Activated B cell treated with CpG ODN at 0.5 μM for 24 hours (primary cell): ENCODE measurements at places on chromosomes 1 and 21. TPM values are rescaled to one million over a fixed set of nuclear protein-coding genes. Genes with fewer than 3 reads are reported as not detected.

DNA sequence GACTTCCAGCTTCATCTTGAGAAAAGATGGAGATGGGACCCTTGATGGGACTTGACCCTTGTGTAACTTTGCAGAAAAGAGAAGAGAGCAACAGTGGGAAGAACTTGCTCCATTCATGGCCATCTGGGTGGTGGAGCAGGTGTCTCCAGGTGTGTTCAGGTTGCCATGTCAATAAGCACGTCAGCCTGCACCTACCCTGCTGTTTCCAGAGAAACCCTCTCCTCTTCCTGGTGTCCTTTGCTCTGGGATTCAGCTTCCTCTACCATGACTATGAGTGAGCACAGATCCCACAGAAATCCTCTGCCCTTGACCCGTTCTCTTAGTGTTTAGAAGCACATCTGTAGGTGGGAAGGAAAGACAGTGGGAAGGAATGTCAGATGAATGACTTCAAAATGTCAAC lies 21.8 kb upstream of the OTUD3 start:
- no peak for DNase-seq

DNA sequence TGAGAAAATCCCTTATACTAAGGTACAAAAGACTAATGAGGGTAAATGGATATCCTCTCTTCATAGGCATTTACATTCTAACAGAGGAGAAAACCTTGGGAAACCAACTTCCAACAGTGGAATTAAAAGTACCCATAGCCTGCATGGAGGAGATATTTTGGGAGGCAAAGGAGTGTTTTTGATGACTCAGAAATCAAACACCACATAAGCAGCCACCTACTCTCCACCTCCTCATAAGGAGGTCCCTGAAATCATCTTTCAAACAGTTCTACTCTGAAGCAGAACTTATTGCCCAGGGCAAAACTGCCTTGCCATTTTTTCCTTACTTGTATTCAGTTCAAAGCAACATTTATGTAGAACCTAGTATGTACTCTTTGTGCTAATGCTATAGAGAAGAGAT lies 211.3 kb downstream of the KCNH1 start:
- no peak for DNase-seq

DNA sequence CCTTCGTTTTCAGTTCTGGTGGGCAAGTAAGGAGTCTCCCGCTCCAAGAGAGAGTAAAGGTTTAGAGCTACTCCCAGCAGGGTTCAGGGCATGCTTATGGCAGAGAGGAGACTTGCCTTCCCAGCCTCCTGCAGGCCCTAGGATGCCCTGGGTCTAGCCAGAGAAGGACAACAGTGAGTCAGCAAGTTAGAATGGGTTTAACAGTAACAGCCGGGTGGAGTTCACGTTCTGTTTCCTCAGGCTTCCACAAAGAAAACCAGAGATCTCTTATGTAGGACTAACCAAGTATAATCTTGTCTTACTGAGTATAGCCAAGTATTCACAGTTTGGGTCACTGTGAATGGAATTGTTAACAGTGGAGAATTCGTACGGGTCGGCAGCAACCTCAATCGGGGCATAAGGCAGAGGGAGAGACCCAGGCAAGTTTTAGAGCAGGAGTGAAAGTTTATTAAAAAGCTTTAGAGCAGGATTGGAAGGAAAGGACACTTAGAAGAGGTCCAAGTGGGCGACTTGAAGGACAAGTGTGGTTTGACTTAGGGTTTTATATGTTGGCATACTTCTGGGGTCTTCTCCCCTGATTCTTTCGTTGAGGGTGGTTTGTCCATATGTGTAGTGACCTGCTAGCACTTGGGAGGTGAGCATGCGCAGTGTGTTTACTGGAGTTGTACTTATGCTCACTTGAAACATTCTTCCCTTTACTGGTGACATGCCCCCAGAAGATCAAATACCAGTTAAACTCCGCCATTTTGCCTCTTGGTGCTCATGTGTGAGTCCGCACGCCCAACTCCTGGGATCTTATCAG lies 4.5 kb downstream of the OVAAL start:
- DNase-seq = no peak

- no peak for DNase-seq
Measured at GRCh38 chr1:162040657-162041056, 17.0 kb upstream of the OLFML2B start.

GRCh38 chr1:153422450-153423068 lies 6.2 kb downstream of the S100A7A start:
- peak; percentile 31 for DNase-seq

- peak; percentile 39 for DNase-seq
Measured at GRCh38 chr1:180229483-180230415, at the start of gene LHX4. LHX4 (plus strand) TSS chr1:180230264; CDS start chr1:180230530, 266 bp downstream.

GRCh38 chr21:38436341-38436740 lies 61.9 kb downstream of the ERG start:
- no peak for DNase-seq

GRCh38 chr1:190453550-190453949 lies 24.1 kb downstream of the BRINP3 start:
- no peak for DNase-seq

GRCh38 chr1:51877434-51878307 lies 856 bp downstream of the NRDC start:
- no peak for DNase-seq

GRCh38 chr1:29970747-29971325 lies 734.5 kb downstream of the PTPRU start:
- DNase-seq = no peak

DNA sequence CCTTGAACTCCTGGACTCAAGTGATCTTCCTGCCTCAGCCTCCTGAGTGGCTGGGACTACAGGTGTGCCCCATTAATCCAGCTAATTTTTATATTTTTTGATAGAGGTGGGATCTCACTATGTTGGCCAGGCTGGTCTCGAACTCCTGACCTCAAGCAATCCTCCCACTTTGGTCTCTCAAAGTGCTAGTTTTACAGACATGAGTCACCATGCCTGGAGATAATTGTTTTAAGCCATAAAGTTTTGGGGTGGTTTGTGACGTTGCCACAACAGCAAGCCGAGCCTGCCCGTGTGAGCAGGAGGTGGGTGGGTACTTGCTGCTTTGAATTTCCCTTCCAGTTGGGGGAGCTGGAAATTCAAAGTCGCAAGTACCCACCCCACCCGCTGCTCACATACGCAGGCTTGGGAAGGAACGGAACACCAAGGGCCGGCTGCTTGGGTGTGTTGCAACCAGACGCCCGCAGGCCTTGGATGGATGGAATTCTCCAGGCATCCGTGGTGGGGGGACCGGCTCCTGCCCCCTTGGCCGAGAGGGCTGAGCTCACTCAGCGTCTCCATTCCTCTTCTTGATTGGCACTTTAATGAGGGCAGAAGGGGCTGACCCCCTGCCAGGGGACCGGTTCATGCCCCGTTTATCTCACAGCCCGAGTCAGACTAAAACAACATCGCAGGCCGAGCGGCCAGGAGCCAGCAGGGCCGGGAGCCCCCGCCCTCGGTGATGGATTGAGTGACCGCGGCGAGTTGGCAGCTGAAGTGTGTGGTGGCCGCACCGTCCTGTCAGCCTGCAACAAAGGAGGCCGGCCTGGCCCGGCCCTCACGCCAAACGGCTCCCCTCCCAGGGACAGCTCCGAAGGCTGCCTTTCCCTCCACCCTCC lies 78.1 kb downstream of the DHRS3 start:
- no peak for DNase-seq

DNA sequence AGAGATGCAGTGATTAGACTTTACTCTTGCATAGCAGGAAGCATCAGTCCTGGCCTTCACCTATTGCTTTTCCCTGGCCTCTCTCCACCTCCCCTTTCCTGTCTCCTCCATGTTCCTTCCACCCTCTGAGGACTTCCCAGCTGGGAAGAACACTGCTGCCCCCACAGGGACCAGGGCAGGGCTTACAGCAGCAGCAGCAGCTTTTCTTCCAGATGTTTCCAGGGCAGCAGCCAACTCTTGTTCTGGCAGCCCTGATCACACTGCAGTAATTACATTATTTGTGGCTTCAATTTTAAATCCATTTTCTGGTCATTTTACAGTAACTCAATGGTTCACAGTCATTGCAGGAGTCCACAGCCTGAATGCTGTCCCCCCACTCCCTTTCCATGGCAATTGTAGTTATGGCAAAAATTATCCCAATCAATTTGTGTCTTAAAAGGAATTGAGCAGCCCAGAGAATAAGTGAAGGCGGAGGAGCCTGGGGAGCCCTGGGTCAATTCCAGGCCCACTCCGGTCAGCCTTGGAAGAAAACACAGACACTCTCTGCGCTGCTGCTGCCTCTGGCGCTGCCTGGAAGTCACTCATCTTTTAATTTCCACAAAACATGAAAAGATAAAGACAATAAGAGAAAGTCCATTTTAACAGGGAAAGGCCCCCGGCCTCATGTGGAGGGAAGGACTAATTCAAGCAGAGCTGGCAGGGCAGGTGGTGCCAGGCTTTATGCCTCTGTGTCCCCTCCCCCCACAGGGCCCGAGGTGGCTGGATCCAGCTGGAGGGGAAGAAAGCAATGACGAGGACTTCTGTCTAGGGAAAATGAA lies 148.6 kb downstream of the GRIK3 start:
- no peak for DNase-seq

DNA sequence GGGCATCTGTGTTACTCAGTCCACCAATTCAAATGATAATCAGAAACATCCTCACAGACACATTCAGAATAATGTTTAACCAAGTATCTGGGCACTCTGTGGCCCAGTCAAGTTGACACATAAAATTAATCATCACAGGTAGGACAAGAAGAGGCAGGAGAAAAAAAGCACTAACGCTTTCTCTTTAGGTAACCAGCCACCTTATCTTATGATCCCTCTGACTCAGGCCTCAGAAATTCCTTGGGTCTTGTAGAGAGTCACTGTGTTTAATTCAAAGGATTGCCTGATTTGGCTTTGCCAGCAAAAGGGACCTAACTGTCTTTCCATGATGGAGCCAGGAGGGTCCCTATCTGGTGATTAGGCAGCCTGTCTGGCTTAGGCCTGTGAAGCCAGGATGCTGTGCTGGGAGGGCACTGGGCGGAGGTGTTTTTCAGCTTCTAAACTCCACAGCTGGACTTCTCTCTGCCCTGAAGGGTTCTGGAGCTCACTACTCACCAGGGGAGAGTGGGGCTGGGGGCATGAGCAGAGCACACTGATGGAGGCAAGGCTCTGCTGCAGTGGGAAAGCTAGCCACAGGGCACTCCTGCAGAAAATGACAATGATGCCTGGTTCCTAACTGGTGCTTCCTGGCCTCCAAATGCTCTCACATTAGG lies 36.4 kb upstream of the STUM start:
- DNase-seq = no peak

- no peak for DNase-seq
Measured at GRCh38 chr1:33872683-33873082, 8.8 kb downstream of the HMGB4 start.

- DNase-seq = peak; percentile 58
Measured at GRCh38 chr1:248807067-248807737, 18.5 kb downstream of the SH3BP5L start.

- no peak for DNase-seq
Measured at GRCh38 chr21:32475162-32475812, 62.8 kb downstream of the EVA1C start.

DNA sequence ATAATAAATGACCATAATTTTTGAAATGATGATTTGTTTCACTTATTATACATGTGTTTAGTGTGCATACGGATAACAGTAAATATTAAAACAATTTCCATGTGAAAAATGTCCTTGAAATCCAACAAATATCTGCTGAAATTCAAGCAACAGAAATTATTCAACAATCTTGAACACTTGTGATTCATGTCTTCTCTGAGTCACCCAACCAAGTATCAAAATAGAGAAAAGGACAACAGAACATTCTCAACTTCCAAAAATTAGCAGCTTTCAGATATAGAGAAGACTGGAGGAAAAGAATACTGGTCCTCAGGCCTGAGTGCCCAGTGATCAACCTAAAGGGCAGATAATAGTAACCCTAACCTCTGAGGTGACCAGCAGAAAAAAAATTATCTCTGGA lies 90.8 kb downstream of the VAV3 start:
- DNase-seq = no peak

GRCh38 chr1:36765785-36766300 lies 268.5 kb downstream of the GRIK3 start:
- no peak for DNase-seq

DNA sequence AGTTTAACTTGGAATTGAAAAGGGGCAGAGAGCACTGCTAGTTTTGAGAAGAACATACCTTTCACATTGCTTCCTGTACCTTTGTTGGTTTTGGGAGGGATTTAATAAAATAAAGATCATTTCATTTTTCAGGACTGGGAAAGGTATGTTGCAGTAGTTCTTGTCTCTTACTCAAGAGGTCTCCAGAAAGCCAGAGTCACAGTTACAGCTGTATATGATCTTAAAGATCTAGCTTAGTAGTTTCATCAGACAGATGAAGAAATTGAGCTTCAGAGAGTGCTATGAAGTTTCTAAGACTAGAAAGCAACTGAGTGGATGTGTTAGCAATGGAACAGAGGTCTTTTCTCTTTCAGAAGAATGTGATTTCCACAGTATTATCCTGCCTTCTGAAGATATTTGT lies 1.0 kb downstream of the OR10K2 start:
- DNase-seq = no peak

GRCh38 chr1:47703156-47703825 lies 265.4 kb downstream of the FOXD2 start:
- no peak for DNase-seq

DNA sequence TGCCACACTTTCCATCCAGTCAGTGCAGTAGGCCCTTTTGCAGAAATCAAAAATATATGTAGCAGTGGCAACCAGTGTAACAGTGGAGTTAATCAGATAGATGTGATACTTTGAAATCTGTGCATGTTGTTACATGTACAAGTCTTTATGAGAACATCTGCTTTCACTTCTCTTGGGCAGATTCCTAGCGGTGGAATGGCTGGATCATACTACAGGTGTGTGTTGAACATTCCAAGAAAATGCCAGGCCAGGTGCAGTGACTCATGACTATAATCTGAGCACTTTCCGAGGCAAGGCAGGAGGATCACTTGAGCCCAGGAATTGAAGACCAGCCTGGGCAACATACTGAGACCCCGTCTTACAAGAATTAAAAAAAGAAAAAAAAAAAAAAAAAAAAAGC lies 55.3 kb downstream of the GNB1 start:
- DNase-seq = no peak

DNA sequence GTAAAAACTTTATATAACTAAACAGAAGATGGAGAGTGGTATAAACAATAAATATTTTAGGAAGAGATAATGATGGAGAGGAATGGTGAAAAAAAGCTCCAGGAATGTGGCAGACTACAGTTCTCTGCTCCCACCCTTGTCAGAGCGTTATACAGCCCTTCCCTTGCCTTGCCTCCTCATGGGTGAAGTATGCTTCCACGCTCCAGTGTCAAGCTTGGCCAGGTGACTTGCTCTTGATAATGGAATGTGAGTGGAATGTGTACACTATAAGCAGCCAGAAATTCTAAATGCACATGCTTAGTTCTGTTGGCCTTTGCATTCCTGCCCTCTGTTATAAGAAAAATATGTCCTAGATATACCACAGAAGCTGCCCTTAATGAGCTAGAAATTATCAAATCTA lies 24.7 kb upstream of the POGK start:
- DNase-seq = no peak

- no peak for DNase-seq
Measured at GRCh38 chr1:221511797-221512196, 230.1 kb downstream of the DUSP10 start.

The KCNA3 gene
- total RNA-seq = 15.0 and 20.0 TPM in 2 replicates

The OR2L5 gene
- total RNA-seq = 0.07 TPM in 1 of 2 replicates, not detected in the other

The HES4 gene
- total RNA-seq = 0.67 and 1.2 TPM in 2 replicates

The S100A5 gene
- 0.51 TPM in 1 of 2 replicates, not detected in the other for total RNA-seq

The CSF3R gene
- total RNA-seq = 0.12 TPM in 1 of 2 replicates, not detected in the other

The NPPA gene
- not detected in 2 replicates for total RNA-seq

The CIART gene
- 0.20 and 1.0 TPM in 2 replicates for total RNA-seq

The GJA8 gene
- not detected in 2 replicates for total RNA-seq

The ADAMTS5 gene
- not detected in 2 replicates for total RNA-seq

The PLA2G2A gene
- total RNA-seq = not detected in 2 replicates

The AIM2 gene
- total RNA-seq = 46.5 and 53.3 TPM in 2 replicates

The KRTAP7-1 gene
- total RNA-seq = not detected in 2 replicates

The FCGR3A gene
- 0.24 and 0.47 TPM in 2 replicates for total RNA-seq

The CRNN gene
- total RNA-seq = not detected in 2 replicates

The TSSK3 gene
- total RNA-seq = 3.5 and 6.1 TPM in 2 replicates
